ENCODE measurements at places on chromosomes 7 and 10.
A peak's percentile ranks its signal among the peaks of the same experiment; 100 is the strongest.

GRCh38 chr10:58976254-58976653, 200.2 kb upstream of the PHYHIPL start:
- DNase-seq: no peak

GRCh38 chr7:72268090-72268489, 144.0 kb downstream of the CALN1 start:
- DNase-seq: no peak

GRCh38 chr10:132175907-132176581, 10.7 kb upstream of the DPYSL4 start:
- peak; percentile 45 for DNase-seq

GRCh38 chr10:88999625-89000024, 9.0 kb downstream of the FAS start:
- DNase-seq: no peak

DNA sequence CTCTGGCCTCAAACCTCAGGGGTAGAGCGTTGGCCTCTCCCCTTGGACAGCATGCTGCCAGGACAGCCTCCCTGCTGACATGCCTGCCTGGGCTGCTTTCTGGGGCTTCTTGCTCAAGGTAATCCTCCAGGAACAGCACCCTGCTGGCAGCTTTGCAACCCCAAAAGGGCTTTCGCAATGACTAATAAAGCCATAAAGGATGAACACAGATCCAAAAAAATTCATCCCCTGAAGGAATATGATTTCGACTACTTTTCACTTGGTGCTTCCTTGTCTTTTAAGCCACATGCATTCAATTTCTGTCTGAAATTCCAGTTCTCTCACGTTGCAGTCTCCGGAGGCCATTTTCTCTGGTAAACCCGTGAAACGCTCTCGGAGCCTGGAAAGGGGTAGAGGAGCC, 15.1 kb upstream of the SH3PXD2A start:
- no peak for DNase-seq

GRCh38 chr10:108862676-108863350, 1060.5 kb downstream of the XPNPEP1 start:
- no peak for DNase-seq

- no peak for DNase-seq
Measured at GRCh38 chr7:46603780-46604179, 682.7 kb upstream of the IGFBP3 start.

DNA sequence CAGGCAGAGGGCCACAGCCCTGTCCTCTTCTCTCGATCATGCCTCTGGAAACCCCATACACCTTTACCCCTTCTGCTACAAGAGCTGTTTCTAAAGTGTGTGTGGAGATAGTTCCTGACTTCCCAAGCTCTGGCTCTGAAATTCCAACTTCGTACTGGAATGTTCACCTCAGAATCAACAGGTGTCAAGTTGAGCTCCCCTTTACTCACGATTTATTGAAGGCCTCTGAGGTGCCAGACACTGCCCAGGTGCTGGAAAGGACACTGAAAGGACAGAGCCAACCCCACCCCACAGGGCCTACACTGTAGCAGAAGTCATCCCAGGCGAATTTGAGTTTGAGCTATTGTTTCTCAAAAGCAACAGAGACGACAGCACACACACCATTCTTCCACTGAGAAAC, 209.9 kb upstream of the FRMD4A start:
- DNase-seq: no peak

DNA sequence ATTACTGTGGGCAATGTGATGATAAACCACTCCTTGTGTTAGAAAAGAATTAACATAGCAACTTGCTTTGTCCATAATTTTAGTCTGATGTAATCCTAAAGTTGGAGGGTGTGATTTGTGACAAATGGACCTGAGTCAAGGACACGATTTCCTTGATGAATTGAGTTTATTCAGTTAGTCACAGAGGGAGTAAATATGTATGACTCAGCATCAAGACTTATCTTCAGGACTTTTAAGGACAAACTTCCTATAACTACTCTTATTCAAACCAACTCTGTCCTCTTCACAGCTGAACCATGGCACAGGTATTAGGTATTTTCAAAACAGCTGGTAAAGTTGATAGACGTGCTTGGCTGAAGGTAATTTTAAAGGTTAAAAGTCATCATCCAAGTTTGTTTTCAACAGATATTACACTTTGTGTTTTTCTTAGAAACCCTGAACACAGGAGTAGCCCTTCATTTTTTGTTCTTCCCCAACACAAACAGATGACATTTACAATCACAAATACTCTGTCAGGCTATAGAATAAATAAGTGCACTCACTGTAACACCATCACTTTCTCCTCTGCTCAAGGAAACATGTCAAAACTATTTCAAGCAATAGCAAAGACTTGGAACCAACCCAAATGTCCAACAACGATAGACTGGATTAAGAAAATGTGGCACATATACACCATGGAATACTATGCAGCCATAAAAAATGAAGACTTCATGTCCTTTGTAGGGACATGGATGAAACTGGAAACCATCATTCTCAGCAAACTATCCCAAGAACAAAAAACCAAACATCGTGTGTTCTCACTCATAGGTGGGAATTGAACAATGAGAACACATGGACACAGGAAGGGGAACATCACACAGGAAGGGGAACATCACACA, 54.5 kb downstream of the COA1 start:
- no peak for DNase-seq

DNA sequence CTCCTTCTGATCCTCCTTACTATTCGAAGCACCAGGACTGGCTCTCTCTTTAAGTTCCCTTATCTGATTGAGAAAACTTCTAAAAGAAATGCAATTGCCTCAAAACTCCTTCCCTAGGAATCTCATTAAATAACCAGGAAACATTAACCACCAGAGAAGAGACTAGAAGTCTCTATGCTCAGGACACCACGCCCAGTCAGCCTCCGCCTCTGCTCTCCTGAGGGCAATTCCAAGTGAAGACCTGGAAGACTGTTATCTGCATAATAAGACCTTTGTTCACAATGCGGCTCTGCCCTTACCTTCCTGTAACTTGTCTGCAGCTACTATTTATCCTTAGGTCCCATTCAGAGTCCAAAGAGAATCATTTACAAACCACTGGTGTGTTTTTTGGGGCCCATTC, 78.8 kb downstream of the ELMO1 start:
- DNase-seq: no peak

DNA sequence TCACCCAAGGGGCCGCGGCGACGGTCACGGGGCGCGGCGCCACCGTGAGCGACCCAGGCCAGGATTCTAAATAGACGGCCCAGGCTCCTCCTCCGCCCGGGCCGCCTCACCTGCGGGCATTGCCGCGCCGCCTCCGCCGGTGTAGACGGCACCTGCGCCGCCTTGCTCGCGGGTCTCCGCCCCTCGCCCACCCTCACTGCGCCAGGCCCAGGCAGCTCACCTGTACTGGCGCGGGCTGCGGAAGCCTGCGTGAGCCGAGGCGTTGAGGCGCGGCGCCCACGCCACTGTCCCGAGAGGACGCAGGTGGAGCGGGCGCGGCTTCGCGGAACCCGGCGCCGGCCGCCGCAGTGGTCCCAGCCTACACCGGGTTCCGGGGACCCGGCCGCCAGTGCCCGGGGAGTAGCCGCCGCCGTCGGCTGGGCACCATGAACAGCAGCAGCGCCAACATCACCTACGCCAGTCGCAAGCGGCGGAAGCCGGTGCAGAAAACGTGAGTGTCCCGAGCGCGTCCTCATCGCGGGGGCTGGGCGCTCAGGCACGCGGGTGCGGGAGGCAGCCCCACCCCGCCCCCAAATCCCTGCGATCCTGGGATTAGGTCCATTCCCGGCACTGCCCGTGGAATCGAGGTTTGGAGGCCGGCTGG, 509 bp downstream of the AHR start:
- DNase-seq: peak; percentile 64

DNA sequence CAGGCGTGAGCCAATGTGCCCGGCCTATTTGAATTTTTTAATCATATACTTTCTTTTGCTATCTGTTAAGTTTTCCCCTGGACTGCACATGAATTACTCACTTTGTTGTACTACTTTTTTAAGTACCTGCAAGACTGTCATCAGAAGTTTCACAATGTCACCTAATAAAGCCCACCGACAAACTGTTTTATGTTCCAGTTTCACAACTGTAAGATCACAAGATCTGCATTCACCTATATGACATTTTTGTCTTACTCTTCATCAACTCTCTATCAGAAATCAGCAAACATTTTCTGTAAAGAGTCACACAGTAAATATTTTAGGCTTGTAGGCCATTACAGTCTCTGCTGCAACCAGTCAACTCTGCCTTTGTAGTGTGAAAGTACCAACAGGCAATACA, 88.5 kb downstream of the ZNF33B start:
- DNase-seq: no peak

GRCh38 chr7:93862651-93863050, 27.9 kb downstream of the TFPI2 start:
- DNase-seq: no peak

DNA sequence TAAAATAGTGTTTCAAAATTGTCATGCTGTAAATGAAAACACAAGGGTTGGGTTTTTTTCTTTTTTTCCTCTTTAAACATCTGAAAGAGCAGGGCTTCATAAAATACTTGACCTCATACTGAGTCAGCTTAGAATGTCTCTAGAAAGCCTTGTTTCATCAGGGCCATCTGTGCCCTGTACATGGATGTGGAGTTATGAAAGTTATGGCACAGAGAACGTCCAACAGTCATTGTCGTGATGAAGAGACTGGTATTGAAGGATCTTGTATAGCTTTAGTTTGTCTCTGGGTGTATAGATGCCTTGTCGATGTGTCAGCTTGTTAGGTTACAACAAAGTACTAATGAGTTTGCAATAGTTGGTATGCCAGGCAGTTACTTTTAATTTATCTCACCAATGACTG, 127.3 kb downstream of the FAM204A start:
- no peak for DNase-seq

- DNase-seq: no peak
Measured at GRCh38 chr10:79970062-79970461, 21.2 kb upstream of the SFTPD start.

- no peak for DNase-seq
Measured at GRCh38 chr10:6207658-6208057, 4.9 kb downstream of the PFKFB3 start.

GRCh38 chr7:17685141-17685540, 255.2 kb downstream of the SNX13 start:
- no peak for DNase-seq

DNA sequence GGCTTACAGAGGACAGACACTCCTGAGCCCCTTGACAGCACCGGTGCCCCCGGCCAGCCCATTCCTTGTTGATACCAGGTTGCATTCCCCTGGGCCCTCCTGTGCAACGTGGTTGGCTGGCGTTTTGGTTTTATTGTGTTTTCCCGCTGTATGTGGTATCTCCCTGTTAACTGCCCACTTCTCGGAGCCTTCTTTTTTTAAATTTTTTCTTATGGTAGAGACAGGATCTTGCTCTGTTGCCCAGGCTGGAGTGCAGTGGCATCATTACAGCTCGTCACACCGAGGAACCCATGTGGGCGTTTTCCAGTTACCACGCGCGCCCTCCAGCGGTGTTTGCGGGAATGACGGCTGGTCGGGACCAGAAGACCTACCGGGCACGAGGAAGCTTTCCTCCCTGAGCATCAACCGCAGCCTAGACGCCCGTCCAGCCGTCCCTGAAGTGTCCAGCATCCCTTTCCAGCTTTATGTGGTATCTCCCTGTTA, 16.9 kb upstream of the ZFAND2A start:
- peak; percentile 62 for DNase-seq

DNA sequence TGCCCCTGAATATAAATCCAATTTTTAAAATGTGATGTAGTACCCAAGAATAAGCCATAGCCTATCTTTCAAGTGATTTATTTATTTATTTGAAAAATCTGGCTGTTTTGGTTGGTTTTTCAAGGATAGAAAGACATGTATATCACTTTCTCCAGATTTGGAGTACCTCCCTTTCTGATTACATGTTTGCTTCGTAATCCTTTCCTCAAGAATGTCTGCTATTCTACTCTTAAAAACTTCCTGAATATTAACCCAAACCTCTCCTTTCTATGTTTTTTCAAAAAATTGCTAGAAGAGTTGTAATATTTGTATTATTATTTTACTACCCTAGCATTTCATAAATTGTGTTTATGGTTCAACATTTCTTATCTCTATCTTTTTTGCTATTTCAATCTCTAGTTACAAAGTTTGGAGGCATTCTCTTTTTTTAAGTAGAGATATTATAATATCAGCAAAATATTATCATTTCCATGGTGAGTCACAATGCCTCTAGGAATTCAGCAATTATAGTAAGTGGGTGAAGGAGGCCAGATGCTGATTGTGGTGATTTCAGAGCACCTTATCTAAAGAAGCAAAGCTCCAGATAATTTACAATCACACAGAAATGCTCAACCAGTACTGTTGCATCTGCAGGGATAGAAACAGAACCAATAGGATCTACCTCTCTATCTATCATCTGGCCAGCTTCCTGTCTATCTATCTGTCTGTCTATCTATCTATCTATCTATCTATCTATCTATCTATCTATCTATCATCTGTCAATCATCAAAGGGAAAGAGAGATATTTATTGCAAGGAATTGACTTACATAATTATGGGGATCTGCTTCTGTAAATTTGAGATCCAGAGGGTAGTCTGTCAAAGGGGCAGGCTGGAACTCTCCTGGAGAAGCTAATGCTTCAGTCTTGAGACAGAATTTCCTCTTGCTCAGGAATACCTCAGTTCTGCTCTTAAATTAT, 412.5 kb upstream of the SEMA3C start:
- DNase-seq: no peak

DNA sequence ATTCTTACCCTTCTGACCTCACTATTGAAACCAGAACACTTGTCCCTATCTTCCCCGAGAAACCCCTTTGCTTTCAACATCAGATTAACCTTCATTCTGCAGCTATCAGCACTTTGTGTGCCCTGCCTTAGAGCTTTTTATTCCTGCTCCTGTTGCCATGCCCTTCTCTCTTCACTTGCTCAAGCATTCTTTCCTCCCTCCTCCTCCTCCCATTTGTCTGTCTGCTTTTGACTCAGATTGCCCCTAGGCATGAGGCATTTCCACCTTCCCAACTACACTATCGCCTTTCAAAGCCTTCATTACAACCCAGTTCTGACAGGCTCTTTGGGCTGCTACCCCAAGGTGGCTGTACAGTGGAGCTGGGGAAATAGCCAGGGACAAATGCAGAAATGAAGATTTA, 143.3 kb downstream of the SLC25A13 start:
- no peak for DNase-seq

DNA sequence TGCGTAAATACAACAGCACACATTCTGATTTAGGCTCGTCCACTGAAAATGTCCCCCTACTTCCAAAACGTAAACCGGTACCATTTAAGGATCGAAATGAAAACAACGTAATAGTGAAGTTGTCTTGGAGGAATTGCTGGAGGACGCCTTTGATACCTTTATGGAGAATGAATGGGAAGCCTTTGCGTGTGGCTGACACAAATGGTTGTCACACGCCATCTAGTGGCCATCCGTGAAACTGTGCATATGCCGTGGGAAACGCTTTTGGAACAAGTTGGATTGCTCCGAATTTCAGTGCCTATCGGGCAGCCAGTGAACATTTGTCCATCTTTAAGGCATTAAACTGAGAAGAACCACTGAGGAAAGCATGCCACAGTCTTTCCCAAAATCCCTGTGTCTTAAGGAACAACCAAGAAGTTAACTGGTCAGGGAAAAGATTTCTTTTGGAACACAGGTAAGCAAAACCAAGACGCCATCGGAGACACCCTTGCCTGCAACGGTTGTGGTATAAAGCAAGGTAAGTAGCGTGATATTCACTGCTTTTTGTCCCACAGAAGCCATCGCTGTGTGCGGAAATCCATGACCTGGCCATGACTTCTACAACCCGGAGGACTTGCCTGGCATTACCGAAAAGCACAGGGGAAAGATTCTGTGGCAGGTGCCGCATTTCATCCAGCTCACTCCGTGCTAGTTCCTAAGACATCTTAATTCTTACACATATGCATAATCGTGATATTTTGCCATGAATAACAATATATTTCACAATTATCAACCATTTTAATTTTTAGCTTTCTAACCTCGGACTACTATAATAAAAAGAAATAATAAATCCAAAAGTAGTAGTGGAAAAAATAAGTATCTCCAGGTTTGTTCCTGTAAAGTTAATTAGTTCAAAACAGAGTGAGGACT, 100.6 kb downstream of the FAM204A start:
- peak; percentile 68 for DNase-seq

Measured in NCI-H2171 treated with DMSO at 0.1 percent for 48 hours (cell line).